ENCODE measurements at places on chromosomes 16 and 17.

GRCh38 chr17:43438626-43439025 lies 39.8 kb downstream of the ARL4D start:
- DNase-seq, result no peak

GRCh38 chr17:80720610-80721577 lies 176.3 kb downstream of the RPTOR start:
- DNase-seq, result peak; percentile 31

DNA sequence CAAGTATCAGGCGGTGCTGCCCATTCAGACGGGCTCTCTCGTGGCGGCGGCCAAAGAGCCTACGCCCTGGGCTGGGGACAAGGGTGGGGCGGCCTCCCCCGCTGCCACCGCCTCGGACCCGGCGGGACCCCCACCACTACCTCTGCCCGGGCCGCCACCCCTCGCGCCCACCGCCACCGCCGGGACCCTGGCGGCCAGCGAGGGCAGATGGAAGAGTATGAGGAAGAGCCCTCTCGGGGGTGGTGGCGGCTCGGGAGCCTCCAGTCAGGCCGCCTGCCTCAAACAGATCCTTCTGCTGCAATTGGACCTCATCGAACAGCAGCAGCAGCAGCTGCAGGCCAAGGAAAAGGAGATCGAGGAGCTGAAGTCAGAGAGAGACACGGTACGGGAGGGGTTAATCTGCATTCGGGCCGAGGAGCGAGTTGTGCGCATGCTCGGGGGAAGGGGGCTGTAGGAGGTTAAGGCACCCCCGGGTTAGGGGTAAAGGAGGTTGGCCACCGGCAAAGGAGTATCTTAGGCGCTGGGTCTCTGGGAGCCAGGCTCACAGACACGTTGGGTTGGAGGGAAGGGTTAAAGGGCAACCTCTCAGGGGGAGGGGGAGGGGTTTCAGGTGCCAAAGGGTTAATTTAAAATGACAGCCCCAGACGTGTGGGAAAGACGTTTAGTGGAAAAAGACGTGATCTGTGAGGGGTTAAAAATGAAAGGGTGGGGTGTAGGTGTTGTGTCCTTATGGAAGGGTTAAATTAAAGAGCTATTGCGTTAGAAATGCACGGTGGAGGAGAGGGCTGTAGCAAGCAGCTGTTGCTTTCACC lies 1.4 kb downstream of the MSL1 start:
- DNase-seq, result no peak

GRCh38 chr17:74736513-74737298 lies at the start of gene RAB37:
Gene RAB37 (plus strand): TSS chr17:74737256. CDS start chr17:74737273, 17 bp downstream.
- no peak for DNase-seq

DNA sequence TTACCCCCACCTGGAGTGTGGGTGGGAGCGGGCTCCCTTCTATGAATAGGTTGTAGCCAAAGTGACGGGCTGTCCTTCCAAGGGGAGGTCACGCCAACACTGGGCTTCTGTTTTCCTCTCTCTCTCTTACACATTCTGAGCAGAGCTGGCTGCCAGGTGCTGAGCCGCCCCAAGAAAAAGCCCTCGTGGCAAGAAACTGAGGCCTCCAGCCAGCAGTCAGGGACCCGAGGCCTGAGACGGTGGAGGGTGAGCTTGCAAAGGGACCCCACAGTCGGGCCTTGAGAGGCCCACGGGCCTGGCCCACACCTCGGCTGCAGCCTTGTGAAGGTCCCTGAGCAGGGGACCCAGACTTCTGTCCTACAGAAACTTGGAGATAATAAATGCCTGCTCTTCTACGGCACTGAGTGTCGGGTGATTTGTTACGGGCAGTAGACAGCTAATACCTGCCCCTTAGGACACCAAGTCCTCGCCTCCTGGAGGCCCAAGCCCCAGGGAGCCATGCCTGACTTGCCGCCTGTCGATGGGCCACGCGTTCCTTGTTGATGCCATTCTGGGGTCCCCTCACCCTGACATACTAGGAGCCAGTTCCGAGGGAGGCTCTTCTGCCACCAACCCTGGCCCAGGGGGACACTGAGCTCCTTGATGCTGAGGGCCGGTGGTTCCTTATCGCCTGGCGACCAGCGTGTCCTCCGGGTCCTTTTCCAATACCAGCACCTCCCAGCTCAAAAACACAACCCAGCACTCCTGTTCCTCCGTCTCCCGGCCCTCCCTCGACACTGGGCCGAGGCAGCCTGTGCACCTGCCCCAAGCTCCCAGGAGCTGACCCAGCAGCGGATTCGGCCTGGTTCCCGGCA lies 26.1 kb downstream of the SLC25A10 start:
- DNase-seq, result no peak

DNA sequence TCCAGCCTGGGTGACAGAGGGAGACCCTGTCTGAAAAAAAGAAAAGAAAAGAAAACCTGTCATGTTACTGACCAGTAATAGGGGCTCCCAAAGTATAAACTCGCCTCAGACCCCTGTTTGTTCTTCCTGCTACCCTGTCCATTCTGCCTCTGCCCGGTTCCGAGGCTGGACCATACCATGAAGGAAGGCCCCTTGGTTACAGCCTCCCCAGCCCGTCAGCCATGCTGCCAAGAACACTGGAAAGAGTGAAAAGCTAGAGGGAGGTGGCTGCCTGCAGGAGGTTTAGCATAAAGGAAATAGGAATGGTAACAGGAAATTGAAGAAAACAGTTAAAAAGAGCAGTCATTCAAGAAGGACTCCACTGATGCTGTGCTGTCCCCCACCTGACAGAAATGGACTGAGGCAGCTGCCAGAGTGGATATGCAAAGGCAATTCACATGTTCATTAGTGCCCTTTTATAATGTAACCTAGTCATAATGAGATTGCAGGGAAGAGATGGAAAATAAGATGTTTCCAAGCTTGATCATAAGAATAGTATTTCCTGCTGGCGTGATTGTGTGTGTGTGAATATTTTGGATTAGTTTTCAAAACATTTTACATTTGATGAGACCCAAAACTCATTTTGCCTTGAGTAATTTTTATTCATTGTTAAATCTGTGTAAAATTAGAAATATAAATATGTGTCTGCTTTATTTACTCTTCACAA lies 102.6 kb downstream of the GOSR1 start:
- no peak for DNase-seq

DNA sequence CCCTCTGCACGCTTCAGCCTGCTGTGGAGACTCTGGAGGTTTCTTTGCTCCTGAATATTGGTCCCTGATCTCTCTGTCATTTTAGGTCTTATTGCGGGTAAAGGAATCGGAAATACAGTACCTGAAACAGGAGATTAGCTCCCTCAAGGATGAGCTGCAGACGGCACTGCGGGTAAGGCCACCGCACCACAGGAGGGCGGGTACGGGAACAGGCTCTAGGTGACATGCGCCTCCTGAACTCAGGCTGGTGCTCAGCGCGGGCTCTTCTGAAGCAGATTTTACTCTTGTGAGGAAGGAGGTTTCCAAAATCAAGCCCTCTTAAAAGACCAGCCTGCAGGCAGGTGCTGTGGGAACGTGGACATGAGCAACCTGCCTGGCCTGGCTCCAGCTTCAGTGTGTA lies 29.8 kb downstream of the PLD6 start:
- DNase-seq, result no peak

Data from PC-9 (cell line).